B cell (primary cell): ENCODE measurements at places on chromosomes 16 and 17. TPM values are rescaled to one million over a fixed set of nuclear protein-coding genes. Genes with fewer than 3 reads are reported as not detected.

DNA sequence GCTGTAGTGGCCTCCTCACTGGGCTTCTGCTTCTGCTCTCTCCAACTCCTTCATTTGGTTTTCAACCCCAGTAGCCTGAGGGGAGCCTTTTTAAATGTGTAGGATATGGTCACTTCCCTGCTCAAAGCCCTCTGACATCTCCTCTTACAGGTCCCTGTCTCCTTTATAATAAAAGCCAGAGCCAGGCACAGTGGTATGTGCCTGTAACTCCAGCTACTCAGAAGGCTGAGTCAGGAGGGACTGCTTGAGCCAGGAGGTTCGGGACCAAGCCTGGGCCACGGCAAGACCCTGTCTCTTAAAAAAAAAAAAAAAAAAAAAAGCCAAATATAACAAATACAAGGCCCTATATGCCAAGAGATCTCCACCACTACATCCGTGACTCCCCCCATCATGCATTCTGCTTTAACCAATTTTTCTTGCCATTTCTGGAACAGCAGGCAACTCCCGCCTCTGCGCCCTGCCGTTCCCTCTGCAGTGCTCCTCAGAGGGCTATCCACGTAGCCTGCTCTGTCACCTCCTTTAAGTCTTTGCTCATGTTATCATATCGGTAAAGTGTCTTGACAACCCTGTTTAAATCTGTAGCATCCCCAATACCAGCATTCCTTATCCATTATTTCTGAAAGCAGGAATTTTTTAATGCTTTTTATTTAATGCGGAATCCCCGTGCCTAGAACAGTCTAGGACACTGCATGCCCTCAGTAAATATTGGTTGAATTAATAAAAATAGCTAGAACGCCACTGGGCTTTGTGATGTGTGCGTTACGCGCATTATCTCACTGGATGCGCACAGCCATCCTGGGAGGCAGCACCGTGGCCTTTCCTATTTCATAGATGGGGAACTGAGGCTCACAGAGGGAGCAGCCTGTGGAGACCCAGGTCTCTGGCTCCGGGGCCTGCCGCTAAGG lies 9.5 kb downstream of the ZNF771 start:
- peaks cover 5% of the 10 kb centered on the region for H3K4me1 ChIP-seq
- no peaks in the 10 kb centered on the region for H3K27me3 ChIP-seq
- H3K4me3 ChIP-seq = peak overlapping the region; percentile 69
- H3K36me3 ChIP-seq = peaks cover 10% of the 10 kb centered on the region
- H3K27ac ChIP-seq = peak overlapping the region; percentile 29

DNA sequence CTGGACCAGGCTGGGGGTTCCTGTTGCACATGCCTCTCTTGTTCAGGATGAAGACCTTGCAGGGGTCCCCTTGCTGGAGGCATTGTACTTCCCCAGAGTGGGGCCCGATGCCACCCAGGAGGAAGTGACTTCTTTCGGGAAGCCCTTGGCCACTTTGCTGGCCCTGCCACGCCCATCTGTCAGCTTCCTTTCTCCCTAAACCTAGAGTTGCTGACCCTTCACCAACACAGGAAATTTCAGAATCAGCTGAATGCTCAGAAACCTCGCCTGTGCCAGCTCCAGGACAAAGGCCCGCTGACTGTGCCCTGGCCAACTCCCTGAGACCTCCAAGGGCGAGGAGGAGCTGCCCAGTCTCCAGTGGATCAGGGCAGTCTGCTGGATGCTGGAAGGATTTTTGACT lies 26.7 kb downstream of the WNT9B start:
- DNase-seq = no peak
- no peaks in the 10 kb centered on the region for H3K36me3 ChIP-seq
- no peak overlapping the region for H3K27ac ChIP-seq
- H3K4me3 ChIP-seq = no peak overlapping the region
- no peaks in the 10 kb centered on the region for H3K27me3 ChIP-seq

The DCXR gene
- polyA plus RNA-seq = 143 and 424 TPM in 2 replicates

The LGALS9B gene
- polyA plus RNA-seq = not detected in 2 replicates

The PDE6G gene
- 1.1 and 1.6 TPM in 2 replicates for polyA plus RNA-seq
